ENCODE measurements at places on chromosomes 5 and 9. TPM values are rescaled to one million over a fixed set of nuclear protein-coding genes. Genes with fewer than 3 reads are reported as not detected.

The GCNT4 gene
- 1.7 TPM for total RNA-seq

The TMEM174 gene
- total RNA-seq, result not detected

The SNCB gene
- not detected for total RNA-seq

The FCN2 gene
- not detected for total RNA-seq

The FBP2 gene
- not detected for total RNA-seq

The C9 gene
- total RNA-seq, result not detected

The BTNL3 gene
- not detected for total RNA-seq

The SRA1 gene
- total RNA-seq, result 60.4 TPM

The ARHGEF39 gene
- total RNA-seq, result 2.9 TPM

The FOXD4L3 gene
- total RNA-seq, result not detected

The SLC36A2 gene
- total RNA-seq, result not detected

The PCDHGA6 gene
- 0.46 TPM for total RNA-seq

The FAM221B gene
- total RNA-seq, result not detected

The C5orf58 gene
- not detected for total RNA-seq

The PCDHAC2 gene
- 1.2 TPM for total RNA-seq

The TAF11L9 gene
- total RNA-seq, result not detected

The OR1K1 gene
- not detected for total RNA-seq

The SLC34A3 gene
- total RNA-seq, result not detected

The SSBP2 gene
- 21.0 TPM for total RNA-seq

The HMCN2 gene
- total RNA-seq, result not detected

The RABEPK gene
- 38.0 TPM for total RNA-seq

The TXNDC8 gene
- total RNA-seq, result not detected

The ABLIM3 gene
- 10.6 TPM for total RNA-seq

The ACOT12 gene
- not detected for total RNA-seq

The BHMT2 gene
- total RNA-seq, result 8.0 TPM

The DBH gene
- total RNA-seq, result not detected

The C9orf153 gene
- not detected for total RNA-seq

The QSOX2 gene
- 25.8 TPM for total RNA-seq

The OLFM1 gene
- total RNA-seq, result 35.5 TPM

The TOR4A gene
- 18.7 TPM for total RNA-seq

The PCDHB9 gene
- total RNA-seq, result 1.6 TPM

The TMEM252 gene
- not detected for total RNA-seq

The CHSY3 gene
- 0.21 TPM for total RNA-seq

The CRAT gene
- 8.8 TPM for total RNA-seq

All from Daoy (cell line).